Kidney epithelial cell (primary cell): ENCODE measurements at places on chromosomes 7 and 10.

- no peak for DNase-seq
Observed at GRCh38 chr7:74049997-74050798, 22.2 kb downstream of the ELN start.

GRCh38 chr7:106823631-106824030 lies 41.5 kb upstream of the PIK3CG start:
- no peak for DNase-seq

DNA sequence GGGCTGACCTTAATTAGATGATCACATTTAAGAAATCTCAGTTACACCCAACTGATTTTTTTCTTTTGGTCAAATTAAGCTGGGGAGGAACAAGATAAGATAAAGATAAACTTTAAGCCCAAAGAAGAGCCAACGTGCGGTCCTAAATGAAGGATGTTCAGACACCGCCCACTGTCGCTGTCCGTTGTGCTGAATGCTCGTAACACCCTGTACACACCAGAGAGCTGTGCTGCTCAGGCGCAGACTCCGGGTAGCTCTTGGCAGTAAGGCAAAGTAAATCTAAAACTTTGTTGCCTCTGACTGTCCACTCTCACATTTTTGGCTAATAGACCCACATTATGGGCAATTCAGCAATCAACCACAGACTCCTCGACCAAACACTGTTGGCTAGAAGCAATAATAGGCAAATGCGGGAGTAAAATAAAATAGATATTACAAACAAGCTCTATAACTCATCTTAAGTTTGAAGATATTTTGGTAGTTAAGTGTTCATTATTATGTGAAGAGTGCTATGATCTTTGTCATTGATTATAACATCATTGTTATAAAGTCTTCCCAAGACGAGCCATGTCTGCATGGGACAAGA lies 57.1 kb downstream of the PLPP4 start:
- no peak for DNase-seq

DNA sequence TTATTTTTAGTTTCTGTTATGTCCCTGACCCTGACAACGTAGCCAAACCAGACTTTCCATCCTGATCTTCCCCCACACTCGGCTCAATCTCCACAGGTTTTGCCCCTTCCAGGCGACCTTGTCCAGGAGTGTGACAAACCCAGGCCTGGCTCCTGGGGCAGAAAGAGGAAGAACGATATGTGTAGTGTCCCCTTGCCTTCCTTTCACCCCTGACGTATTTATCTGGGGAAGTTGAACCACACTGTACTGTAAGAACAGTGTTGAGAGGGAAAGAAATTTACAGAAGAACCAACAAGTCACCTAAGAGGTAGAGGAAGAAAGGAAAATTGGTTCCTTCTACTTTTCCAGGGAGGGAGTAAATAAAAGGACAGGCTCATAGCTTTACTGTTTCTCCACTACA lies 158.0 kb downstream of the VTI1A start:
- no peak for DNase-seq

DNA sequence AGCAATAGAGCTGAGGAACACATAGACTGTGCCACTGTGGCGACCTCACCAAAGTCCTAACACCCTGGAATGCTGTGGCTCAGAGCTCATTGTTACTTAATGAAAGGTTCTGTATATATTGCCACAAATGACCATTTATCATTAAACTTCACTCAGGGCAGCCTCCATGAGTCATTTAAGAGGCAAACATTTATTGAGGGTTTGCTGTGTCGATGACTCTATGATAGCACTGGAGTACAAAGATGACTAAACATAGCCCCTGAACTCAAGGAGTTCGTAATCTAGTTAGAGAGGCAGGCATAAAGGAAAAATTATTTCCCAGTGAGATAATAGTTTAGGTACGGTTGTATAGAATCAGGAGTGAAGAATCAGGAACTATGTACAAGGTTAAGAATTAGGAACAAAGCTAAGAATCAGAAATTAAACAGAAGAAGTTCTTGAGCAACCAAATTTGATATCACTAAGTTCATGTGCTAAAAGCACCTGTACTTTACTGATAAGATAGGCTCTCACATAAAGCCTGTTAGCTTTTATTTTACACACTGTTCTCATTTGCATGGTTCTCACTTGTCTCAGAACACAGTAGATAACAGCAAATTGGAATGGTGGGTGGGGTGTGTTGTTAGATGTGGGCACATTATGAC lies 7.9 kb downstream of the ENTPD7 start:
- DNase-seq = peak; percentile 82

- no peak for DNase-seq
Observed at GRCh38 chr7:88485821-88486220, 179.1 kb upstream of the STEAP4 start.

DNA sequence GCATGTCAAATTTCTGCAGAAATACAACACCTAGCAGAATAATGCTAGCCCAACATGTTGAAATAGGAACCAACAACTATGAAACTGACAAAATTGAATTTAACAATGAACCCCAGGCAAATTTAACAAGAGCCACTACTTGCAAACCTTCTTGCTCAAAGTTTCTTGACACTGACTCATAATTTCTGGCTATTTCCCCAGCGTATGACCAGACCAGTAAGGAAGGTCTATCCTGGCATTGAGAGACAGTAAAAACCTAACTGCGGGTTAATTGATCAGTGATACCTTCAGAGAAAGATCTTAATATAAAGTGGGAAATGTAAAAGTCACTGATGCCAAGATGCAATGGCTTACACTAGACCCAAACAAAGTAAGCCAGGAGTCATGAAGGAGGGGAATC lies 510.1 kb downstream of the ARL4A start:
- no peak for DNase-seq

- no peak for DNase-seq
Observed at GRCh38 chr10:70742537-70743429, 42.4 kb downstream of the TBATA start.

DNA sequence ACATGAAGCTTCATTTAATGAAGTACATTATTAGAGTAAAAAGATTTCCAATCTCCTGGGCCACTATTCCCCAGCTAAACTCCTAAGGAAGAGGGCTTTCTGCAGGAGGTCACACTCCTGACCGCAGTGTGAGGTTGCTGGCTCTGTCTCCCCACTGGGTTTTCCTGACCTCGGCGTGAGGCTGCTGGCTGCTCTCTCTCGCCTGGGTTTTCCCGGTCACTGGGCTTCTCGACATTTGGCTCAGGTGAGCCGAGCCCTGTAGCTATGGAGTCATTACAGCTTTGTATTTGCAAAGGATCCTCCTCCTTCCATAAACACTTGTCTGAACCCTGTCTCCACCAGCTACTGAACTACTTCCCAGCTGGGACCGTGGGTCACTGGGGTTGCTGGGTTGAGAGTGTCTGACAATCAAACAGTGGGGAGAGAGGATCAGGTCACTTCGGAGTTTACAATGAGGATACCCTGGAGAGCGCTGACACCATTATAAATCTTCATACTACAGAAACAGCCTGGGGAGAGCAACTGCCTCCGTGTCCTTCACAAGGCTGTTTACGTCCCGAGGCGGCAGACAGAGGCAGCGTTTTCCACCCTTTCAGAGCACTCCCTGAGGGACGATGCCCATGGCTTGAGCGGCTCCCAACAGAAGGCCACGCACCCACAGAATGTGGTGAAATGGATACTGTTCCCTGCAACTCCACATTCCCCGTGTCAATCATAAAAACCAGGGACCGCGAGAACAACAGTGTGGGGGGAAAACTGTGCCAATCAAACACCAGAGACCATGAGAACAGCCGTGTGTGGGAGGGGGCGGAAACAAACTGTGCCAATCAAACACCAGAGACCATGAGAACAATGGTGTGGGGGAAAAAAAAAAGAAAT lies 226.2 kb downstream of the ZMYND11 start:
- DNase-seq = no peak

GRCh38 chr7:11212816-11213215 lies 239.1 kb downstream of the PHF14 start:
- DNase-seq = no peak

- no peak for DNase-seq
Observed at GRCh38 chr7:101201695-101202602, 1.1 kb upstream of the MOGAT3 start.

- no peak for DNase-seq
Observed at GRCh38 chr7:150370612-150371071, 2.0 kb downstream of the REPIN1 start.

- no peak for DNase-seq
Observed at GRCh38 chr7:71580027-71580426, 448.1 kb downstream of the GALNT17 start.

DNA sequence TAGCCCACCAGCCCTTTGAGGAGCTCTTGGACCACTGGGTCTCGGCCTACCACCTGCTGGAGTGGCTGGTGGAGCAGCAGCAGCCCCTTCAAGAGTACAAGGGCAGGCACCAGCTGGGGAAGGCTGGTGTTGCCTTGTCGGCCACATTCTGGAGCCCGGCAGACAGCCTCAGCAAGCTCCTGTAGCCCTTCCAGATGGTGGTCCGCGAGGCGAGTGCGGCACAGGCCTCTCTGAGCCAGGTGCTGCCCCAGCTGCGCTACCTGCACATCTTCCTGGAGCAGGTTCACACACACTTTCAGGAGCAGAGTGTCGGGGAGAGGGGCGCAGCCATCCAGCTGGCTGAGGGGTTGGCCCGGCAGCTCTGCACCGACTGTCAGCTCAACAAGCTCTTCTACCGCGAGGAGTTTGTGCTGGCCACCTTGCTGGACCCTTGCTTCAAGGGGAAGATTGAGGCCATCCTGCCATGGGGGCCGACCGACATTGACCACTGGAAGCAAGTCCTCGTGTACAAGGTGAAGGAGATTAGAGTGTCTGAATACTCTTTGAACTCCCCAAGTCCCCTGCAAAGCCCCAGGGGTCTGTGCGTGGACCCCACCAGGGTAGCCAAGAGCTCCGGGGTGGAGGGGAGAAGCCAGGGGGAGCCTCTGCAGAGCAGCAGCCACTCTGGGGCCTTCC lies 7.0 kb upstream of the ACTR3C start:
- no peak for DNase-seq

- DNase-seq = no peak
Observed at GRCh38 chr10:58704671-58705141, 192.0 kb downstream of the BICC1 start.

- no peak for DNase-seq
Observed at GRCh38 chr7:142548978-142549377, 200.3 kb upstream of the PRSS1 start.

DNA sequence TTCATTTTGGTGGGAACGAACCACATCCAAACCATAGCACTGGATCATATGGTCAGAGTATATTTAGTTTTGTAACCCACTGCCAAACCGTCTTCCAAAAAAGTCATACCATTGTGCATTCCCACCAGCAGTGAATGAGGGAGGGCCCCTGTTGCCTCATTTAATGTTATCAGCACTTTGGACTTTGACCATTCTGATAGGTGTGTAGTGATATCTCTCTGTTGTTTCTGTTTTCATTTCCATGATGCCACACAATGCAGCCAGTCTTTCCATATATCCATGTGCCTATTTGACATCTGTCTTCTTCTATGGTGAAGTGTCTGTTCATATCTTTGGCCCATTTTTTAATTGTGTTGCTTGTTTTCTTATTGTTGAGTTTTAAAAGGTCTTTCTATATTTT lies 105.0 kb upstream of the PPP2R2D start:
- no peak for DNase-seq

GRCh38 chr10:11480687-11481086 lies 130.8 kb downstream of the USP6NL start:
- no peak for DNase-seq

DNA sequence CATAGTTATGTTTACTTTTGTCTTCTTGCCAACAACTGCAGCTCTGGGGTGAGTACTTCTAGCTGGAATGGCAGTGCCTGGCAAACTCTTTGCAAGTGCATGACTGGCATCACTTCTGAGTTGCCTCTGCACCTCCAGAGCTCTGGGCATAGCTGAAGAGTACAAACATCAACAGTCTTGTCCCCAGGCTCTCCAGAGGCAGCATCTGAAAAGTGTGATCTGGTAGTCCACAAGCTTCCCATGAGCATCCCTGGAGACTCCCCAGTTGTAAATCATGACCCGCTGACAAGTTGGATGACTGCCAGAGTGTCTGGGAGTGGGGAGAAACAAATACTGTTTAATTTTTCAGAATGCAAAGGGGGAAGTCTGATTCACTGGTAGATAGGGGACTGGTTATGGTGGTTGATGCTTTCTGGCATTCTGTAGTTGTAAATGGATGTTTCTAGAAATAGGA lies 138.9 kb upstream of the CDK13 start:
- no peak for DNase-seq

- DNase-seq = no peak
Observed at GRCh38 chr7:30900803-30901362, 10.8 kb upstream of the AQP1 start.

- no peak for DNase-seq
Observed at GRCh38 chr7:151686016-151686766, 166.5 kb upstream of the RHEB start.

DNA sequence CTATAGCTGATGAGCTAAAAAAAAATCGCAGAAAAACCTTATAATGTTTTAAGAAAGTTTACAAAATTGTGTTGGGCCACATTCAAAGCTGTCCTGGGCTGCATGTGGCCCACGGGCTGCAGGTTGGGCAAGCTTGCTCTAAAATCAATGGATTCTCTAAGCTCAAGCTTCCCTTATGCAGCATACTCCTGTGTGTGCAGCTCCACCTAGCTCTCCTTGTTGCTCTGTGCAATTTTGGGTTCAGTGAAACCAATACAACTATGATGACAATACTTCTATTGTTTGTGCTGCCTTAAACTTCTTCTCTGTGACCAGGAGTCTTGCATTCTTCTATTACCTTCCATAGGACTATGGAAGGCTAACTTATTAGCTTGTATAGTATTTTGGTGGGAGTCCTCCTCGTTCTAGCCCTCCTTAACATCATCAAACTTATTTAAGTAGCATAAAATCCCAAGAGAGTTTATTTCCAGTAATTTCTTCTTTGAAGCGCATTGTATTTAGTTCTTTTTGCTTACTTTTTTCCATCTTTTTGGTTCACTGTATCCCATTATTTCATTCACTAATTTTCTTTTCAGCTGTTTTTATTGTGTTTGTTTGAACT lies 170.9 kb upstream of the SMIM30 start:
- DNase-seq = no peak

- no peak for DNase-seq
Observed at GRCh38 chr7:44331682-44332081, 6.3 kb upstream of the CAMK2B start.

DNA sequence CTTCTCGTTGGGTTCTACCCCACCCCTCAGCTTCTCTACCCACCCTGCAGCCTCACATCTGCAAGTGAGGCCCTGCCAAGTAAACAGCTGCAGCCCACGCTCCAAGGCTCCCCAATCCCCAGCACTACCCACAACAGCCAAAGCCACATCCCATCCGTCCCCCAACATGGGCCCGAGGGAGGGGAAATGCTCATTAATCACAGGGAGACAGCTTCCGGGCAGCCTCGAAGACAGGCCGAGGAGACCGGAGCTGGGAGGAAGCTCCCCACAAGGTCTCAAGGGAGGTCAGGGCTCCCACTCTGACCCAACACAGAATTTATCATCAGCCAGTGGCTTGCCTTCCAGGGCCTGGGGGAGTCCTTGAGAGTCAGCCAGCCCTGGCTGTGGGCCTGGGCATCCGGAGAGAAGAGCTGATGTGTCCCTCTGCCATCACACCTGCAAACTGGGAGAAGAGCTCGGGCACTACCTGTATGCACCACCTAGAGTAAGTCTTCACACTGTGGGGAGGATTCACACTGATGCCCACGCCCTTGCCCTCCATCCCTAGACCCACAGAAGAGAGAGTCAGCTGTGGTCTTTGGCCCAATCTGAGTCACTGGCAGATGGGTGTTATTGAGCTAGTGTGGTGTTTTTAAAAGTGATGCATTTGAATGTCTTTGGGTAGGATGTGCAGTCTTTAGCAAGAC lies 115.5 kb upstream of the ZMIZ1 start:
- no peak for DNase-seq

- no peak for DNase-seq
Observed at GRCh38 chr7:131010717-131011431, 276.9 kb upstream of the KLF14 start.

GRCh38 chr10:85602713-85603112 lies 763.9 kb downstream of the GRID1 start:
- DNase-seq = no peak

- no peak for DNase-seq
Observed at GRCh38 chr7:8387551-8388256, 45.7 kb upstream of the NXPH1 start.
